Panc1 (cell line): ENCODE measurements at places on chromosomes 5 and 9. TPM values are rescaled to one million over a fixed set of nuclear protein-coding genes. Genes with fewer than 3 reads are reported as not detected.

Gene CATSPER3
- total RNA-seq, result 0.69 TPM

Gene ADGRD2
- total RNA-seq, result not detected

Gene SPINK7
- not detected for total RNA-seq

Gene DIPK1B
- total RNA-seq, result 10.6 TPM

Gene SRA1
- 52.0 TPM for total RNA-seq

Gene FST
- 0.51 TPM for total RNA-seq

Gene SH3PXD2B
- 39.7 TPM for total RNA-seq

Gene BSPRY
- total RNA-seq, result 0.13 TPM

Gene FOXD4L6
- not detected for total RNA-seq

Gene FAM153A
- not detected for total RNA-seq

Gene PIP5KL1
- 7.8 TPM for total RNA-seq
